GOT3 (cell line): ENCODE measurements at places on chromosomes 11 and 22.

GRCh38 chr11:113894421-113894996 is 10.1 kb upstream of the HTR3B start:
- no peak for DNase-seq

GRCh38 chr11:102166175-102167064 is 56.2 kb downstream of the YAP1 start:
- DNase-seq: no peak

DNA sequence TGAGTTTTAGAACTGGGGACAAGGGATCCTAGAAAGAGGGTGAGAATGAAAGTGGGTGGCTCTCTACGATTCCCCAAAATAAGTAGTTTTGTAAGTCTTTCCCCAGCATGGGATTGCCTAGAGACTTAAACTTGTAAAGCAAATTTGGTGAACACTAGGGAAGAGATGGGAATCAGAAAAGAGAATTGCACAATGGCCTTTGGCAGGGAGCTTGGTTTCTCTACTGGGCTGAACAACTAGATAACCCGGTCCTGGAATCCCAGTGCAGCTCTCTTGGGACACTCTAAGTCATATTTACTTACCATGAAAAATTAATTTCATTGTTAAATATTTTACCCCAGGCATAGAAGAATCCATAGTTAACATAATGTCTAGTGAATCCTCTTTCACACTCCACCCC is 16.5 kb upstream of the USP18 start:
- DNase-seq: no peak

DNA sequence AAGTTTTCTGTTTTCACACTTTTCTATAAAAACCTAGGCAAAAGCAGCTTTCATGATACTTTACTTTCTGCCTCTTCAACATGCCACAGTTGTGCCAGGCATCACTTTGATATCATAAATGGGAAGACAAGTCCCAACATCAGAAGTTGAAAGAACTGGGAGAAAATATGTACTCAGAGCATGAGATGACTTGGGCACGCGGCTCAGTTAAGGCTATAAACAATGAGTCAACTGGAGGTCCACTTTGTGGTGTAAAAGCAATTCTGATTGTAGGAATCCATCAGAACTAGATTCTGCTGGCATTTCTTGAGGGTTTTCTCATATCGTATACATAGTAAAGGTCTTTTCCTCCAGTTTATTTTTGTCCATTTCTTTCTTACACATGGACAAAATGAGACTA is 109.7 kb upstream of the USP47 start:
- no peak for DNase-seq

DNA sequence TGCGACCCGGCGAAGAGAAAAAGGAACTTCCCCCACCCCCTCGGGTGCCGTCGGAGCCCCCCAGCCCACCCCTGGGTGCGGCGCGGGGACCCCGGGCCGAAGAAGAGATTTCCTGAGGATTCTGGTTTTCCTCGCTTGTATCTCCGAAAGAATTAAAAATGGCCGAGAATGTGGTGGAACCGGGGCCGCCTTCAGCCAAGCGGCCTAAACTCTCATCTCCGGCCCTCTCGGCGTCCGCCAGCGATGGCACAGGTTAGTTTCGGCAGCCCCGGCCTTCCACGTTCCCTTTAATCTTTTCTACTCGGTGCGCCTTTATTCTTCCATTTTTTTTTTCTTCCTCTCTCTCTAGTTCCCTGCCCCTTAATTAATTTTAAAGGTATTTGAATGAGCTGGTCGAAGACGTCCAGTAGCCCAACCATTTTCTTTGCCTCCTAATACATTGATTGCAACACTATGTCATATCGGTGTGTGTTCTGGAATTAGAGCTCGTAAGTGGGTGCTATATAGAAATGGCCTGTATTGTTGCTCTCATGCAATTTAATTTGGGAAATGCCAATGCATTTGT is 537 bp downstream of the EP300 start:
- DNase-seq: no peak

GRCh38 chr11:18248561-18248960 is at the start of gene SAA2:
TSS of gene SAA2 (minus strand) at chr11:18248668. CDS start at chr11:18248011, 657 bp downstream.
- no peak for DNase-seq

- no peak for DNase-seq
Observed at GRCh38 chr22:37240240-37240940, 3.7 kb downstream of the RAC2 start.

DNA sequence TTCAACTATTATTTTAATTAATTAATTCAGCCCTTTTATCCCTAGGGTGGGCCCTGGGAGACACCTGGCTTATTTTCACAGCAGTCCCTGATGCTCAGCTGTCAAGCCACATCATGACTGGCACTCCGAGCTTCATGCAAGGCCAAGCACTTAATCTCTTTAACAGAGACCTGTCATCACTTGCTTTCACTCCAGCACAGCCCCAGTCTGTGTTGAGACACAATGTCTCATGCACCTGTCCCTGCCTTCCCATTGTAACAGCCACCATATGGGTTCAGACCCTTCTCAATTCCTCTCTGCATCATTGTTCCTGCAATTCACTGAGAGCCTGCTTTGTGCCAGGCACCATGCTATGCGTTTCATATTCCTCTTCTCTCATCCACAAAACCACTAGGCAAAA is 222.2 kb upstream of the TENM4 start:
- no peak for DNase-seq

GRCh38 chr11:78109081-78110015 is 29.7 kb upstream of the NDUFC2 start:
- DNase-seq: no peak

DNA sequence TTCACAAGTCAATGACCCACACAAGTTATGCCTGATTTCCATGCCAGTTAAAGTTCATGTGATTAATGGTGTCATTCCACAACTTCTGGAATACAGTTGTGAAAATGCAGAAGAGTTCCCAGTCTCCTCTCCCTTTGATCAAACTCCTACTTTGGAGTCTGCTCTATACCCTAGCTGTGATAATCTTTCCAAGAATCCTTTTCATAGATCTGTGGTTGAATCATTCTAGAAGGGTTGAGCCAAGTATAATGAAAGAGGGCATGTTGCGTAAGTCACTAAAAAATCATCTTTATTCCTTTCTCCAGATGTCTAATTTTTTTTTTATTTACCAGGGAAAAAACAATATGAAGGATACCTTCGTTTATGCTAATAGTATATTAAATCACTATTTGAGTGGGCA is 89.7 kb upstream of the CARD18 start:
- DNase-seq: no peak

DNA sequence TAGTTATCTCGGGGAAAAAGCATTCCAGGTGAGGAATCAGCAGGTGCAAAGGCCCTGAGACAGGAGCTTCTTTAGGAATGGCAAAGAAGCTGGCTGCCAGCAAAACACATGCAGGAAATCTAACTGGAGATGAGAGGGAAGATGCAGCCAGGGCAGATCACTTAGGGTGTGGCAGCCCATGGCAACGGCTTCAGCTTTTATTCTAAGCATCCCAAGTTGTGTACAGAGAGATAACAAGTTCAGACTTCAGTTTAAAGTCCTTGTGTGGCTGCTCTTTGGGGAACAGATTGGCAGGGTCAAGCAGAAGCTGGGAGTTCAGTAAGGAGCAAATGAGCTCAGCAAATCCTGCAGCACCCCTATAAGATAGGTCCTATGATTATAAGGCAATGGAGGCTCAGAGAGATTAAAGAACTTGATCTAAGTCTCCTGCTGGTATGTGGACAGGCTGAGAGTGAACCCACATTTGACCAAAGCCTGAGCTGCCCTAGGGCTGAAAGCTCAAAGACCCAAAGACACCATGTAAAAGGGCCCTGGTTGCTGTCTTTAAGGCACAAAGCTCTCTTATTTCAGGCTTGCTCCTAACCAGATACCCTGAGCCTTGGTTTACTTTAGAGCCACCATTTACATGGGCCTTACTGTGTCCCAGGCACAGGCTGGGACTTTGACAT is 466.8 kb downstream of the SOX6 start:
- no peak for DNase-seq
